Adrenal gland (tissue), 19 donors: ENCODE measurements at places on chromosomes 1 and 21. TPM values are rescaled to one million over a fixed set of nuclear protein-coding genes. Genes with fewer than 3 reads are reported as not detected.

- no peak for DNase-seq
These were observed 45.4 kb downstream of the TNFSF18 start for GRCh38 chr1:173005196-173005864.

- DNase-seq, result no peak
These were observed 5.4 kb upstream of the TRPM2 start for GRCh38 chr21:44347911-44348451.

GRCh38 chr1:36463803-36464604, at the start of gene MRPS15:
Gene MRPS15, minus strand, starts transcription at chr1:36464384. Its CDS starts 109 bp downstream, at chr1:36464275.
- peak; percentile 96 for DNase-seq

DNA sequence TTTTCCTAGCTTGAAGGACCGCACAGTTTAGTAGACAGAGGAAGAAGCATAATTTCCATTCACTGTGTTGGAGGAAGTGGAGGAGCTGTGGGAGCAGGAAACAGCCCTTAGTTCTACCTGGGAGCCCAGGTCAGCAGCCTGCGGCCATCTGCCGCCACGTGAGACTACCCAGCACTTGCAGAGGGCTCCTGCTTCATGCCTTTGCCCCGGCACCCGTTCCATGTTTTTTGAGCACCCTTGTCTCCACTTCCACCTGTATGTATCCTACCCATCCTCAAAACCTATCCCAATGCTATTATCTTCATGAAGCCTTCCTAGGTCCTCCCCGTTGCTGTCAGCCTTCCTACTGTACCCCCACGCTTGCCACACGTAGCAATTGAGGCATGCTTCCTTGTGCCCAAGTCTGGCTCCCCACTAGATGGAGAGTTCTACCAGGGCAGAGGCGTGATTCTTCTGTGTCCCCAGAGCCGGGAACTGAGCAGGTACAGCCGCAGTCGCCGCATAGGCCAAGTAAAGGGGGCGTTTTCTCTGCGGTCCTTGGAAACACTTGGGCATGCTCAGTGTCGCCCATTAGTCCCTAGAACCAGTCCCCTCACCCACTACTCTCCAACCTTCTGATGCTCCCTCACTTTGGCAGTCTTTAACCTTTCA, 1.9 kb downstream of the SLC6A9 start:
- no peak for DNase-seq

- no peak for DNase-seq
These were observed 17.1 kb upstream of the UBL4B start for GRCh38 chr1:110094931-110095654.

DNA sequence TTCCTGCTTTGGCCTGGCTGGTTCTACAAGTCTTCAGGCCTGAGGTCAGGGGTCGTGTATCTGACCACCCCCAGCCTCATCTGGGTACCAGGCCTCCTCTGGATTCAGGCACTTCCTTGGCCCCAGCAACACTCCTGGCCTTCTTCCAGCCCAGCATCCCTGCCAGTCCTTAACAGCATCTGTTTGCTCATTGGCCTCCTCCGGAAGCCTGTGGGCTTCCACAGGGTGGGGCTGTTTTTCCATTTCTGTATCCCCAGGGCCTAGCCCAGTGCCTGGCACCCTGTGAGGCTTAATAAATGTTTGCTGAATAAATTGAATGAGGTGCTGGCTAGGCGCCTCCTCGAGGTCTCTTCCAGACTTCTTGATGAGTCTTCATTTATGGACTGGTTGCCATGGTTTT, 21.5 kb upstream of the GPR37L1 start:
- DNase-seq, result no peak

GRCh38 chr21:35005077-35005476, 44.0 kb downstream of the RUNX1 start:
- no peak for DNase-seq

- peak; percentile 94 for DNase-seq
These were observed 8.3 kb downstream of the VSIG8 start for GRCh38 chr1:159854116-159854692.

GRCh38 chr1:207745285-207745684, 6.6 kb upstream of the CD46 start:
- no peak for DNase-seq

DNA sequence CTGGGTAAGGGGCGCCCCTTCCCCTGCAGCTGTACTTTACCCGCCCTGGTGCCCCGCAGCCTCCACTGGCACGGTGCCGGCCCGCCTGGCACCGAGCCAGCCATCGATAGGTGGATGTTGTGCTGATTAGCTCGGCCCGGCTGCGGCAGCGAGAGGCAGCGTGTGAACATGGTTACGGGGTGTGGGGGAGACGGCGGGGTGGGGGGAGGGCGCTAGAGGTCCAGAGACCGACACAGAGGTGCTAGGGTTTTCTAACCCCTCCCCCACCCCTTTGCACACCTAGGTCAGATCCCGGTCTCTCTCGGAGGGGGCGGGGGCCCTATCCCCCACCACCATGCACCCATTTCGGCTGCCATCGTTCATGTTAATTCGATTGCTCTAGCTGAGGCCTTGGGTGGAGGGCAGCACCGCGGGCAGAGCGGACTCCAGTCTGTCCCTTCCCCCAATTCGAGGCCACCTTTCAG, 6.7 kb downstream of the EFNA4 start:
- DNase-seq, result no peak

DNA sequence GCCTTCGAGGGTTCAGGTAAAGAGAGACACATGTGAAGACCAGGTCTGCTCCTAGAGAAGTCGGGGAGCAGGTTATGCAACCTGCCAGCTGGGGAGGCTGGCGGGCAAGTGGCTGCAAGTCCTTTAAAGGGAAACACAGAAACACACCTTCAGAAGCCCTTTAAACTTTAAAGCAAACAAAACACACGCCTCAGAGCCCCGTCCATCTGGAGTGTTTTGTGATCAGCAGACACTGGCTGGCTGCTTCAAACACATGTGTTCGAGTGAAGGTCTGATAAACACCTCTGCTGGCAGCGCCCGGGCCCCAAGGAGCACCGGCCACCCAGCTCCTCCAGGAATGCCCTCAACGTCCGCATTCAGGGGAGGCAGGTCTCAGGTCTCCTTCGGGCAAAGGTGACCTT, 15.2 kb downstream of the RIPK4 start:
- DNase-seq, result no peak

GRCh38 chr1:229479660-229480399, 28.3 kb downstream of the NUP133 start:
- DNase-seq, result no peak

DNA sequence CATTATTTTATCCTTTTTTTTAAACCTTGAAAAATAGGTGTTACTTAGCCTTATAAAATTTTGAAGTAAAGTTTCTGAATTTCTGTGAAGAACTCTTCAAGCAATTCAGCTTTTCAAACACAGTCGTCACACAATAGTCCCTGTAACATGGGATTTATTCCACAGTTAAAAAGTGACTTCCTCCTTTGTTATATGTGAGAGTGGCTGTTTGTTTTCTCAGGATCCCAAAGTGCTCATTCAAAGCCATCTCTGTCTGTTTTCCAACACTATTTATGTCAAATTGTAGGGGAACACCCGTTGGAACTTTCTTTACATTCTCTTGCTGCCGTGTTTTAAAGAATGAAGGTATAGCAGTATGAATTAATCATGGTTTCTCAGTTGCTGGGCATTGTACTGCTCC, 80.8 kb upstream of the GPR52 start:
- no peak for DNase-seq

GRCh38 chr1:53359225-53359933, 31.5 kb upstream of the LRP8 start:
- DNase-seq, result no peak

CYP4A22 gene
- total RNA-seq, result not detected

ADGRB2 gene
- 2.2 TPM for total RNA-seq

TIAM1 gene
- total RNA-seq, result 13.0 TPM

MIXL1 gene
- not detected for total RNA-seq

LCE3D gene
- not detected for total RNA-seq

PLEKHN1 gene
- 0.53 TPM for total RNA-seq

CNN3 gene
- total RNA-seq, result 466 TPM

S100A3 gene
- total RNA-seq, result 0.39 TPM

TGFB2 gene
- total RNA-seq, result 1.7 TPM

FAM163A gene
- 1.3 TPM for total RNA-seq

OPTC gene
- total RNA-seq, result not detected

CNKSR1 gene
- 0.29 TPM for total RNA-seq

CBR3 gene
- total RNA-seq, result 1.6 TPM

CHIA gene
- not detected for total RNA-seq
